Motor neuron (in vitro differentiated cells): ENCODE measurements at places on chromosomes 5 and 9. TPM values are rescaled to one million over a fixed set of nuclear protein-coding genes. Genes with fewer than 3 reads are reported as not detected.

The FGF1 gene
- 79.3 and 80.3 TPM in 2 replicates for total RNA-seq

The CCL27 gene
- total RNA-seq = 0.59 TPM in 1 of 2 replicates, not detected in the other

The NUTM2F gene
- not detected in 2 replicates for total RNA-seq

The MYORG gene
- 11.4 and 15.1 TPM in 2 replicates for total RNA-seq

The CKMT2 gene
- 4.8 and 6.0 TPM in 2 replicates for total RNA-seq

The SPATA31E1 gene
- total RNA-seq = 0.22 and 1.4 TPM in 2 replicates

The PPP3R2 gene
- total RNA-seq = 0.10 TPM in 1 of 2 replicates, not detected in the other

The CCNJL gene
- 1.4 and 1.8 TPM in 2 replicates for total RNA-seq

The PCDHGC4 gene
- total RNA-seq = 6.7 and 8.8 TPM in 2 replicates

The CNTFR gene
- total RNA-seq = 0.76 and 2.4 TPM in 2 replicates

The AJM1 gene
- 4.4 and 5.5 TPM in 2 replicates for total RNA-seq

The CACNA1B gene
- 0.05 TPM in 1 of 2 replicates, not detected in the other for total RNA-seq

The SHISAL2B gene
- total RNA-seq = not detected in 2 replicates

The PLAC8L1 gene
- 0.36 and 0.75 TPM in 2 replicates for total RNA-seq

The C5orf52 gene
- total RNA-seq = not detected in 2 replicates

The C7 gene
- total RNA-seq = 0.33 and 0.39 TPM in 2 replicates

The RALGPS1 gene
- 24.2 and 24.7 TPM in 2 replicates for total RNA-seq

The FST gene
- total RNA-seq = 0.36 and 0.41 TPM in 2 replicates

The CCNI2 gene
- total RNA-seq = 4.6 and 5.4 TPM in 2 replicates

The PTCD2 gene
- 5.9 and 6.1 TPM in 2 replicates for total RNA-seq

The FBP2 gene
- not detected in 2 replicates for total RNA-seq

The CDK7 gene
- total RNA-seq = 37.7 and 45.6 TPM in 2 replicates

The PCDHB7 gene
- 1.6 and 2.0 TPM in 2 replicates for total RNA-seq

The PTPRD gene
- total RNA-seq = 146 and 161 TPM in 2 replicates

The FOXD4L5 gene
- total RNA-seq = 0.57 and 1.8 TPM in 2 replicates

The NSG2 gene
- 119 and 137 TPM in 2 replicates for total RNA-seq

The NCS1 gene
- 93.5 and 104 TPM in 2 replicates for total RNA-seq

The SIT1 gene
- total RNA-seq = 0.36 TPM in 1 of 2 replicates, not detected in the other

The ADGRD2 gene
- total RNA-seq = 0.38 and 0.56 TPM in 2 replicates

The ANKDD1B gene
- total RNA-seq = 0.08 and 0.09 TPM in 2 replicates

The CSF2 gene
- total RNA-seq = not detected in 2 replicates

The POC5 gene
- total RNA-seq = 13.8 and 16.9 TPM in 2 replicates

The ZNF366 gene
- 0.09 and 0.17 TPM in 2 replicates for total RNA-seq

The FAM153A gene
- total RNA-seq = 0.31 and 1.1 TPM in 2 replicates

The SELENOP gene
- total RNA-seq = 17.2 and 43.6 TPM in 2 replicates

The OR2V1 gene
- total RNA-seq = 0.26 TPM in 1 of 2 replicates, not detected in the other

The HAUS6 gene
- total RNA-seq = 29.2 and 30.3 TPM in 2 replicates

The KIAA1191 gene
- 90.9 and 92.3 TPM in 2 replicates for total RNA-seq

The WHRN gene
- 10.5 and 14.3 TPM in 2 replicates for total RNA-seq

The PITX1 gene
- total RNA-seq = 0.36 TPM in 1 of 2 replicates, not detected in the other

The IL9 gene
- total RNA-seq = not detected in 2 replicates

The LHX3 gene
- total RNA-seq = 4.7 and 5.4 TPM in 2 replicates
